Stimulated activated CD4-positive, alpha-beta T cell treated with anti-CD3 and anti-CD28 coated beads, Interleukin-4, amount 100 ng/mL, for 4 hours (primary cell): ENCODE measurements at places on chromosomes 2 and 18.

DNA sequence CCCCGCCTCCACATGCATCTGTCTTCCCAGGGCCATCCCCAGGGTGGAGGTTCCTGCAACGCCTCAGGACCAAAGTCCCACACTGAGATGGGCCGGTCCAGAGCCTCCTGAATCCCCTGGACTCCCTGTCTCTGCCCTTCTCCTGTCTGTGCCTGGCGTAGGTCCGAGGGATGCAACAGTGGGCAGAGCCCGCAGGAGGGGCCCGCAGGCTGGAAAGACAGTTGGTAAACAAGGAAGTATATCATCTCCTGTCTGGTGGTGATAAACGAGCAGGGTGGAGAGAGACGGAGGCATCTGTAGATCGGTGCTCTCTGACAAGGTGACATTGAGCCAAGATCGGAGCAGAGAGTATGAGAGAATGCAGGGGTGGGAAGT, 72.6 kb upstream of the RAB6C start:
- DNase-seq, result no peak

GRCh38 chr18:3041843-3042242, 28.9 kb upstream of the LPIN2 start:
- no peak for DNase-seq

- DNase-seq, result no peak
These were observed 11.1 kb upstream of the SLC66A3 start for GRCh38 chr2:11144077-11144737.

DNA sequence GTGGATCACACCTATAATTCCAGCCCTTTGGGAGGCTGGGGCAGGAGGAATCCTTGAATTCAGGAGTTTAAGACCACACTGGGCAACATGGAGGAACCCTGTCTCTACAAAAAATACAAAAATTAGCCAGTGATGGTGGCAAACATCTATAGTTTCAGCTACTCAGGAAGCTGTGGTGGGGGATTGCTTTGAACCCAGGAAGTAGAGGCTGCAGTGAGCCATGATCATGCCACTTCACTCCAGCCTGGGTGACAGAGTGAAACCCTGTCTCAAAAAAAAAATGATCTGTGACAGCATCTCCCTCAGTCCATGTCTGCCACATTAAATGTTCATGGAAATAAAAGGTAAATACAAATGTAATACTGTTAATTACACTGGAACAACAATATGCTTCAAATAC, 121.4 kb upstream of the COL5A2 start:
- no peak for DNase-seq

- DNase-seq, result no peak
These were observed 58.1 kb downstream of the NCKAP1 start for GRCh38 chr2:182980115-182980514.
